ENCODE measurements at places on chromosomes 7 and 10. TPM values are rescaled to one million over a fixed set of nuclear protein-coding genes. Genes with fewer than 3 reads are reported as not detected.

DNA sequence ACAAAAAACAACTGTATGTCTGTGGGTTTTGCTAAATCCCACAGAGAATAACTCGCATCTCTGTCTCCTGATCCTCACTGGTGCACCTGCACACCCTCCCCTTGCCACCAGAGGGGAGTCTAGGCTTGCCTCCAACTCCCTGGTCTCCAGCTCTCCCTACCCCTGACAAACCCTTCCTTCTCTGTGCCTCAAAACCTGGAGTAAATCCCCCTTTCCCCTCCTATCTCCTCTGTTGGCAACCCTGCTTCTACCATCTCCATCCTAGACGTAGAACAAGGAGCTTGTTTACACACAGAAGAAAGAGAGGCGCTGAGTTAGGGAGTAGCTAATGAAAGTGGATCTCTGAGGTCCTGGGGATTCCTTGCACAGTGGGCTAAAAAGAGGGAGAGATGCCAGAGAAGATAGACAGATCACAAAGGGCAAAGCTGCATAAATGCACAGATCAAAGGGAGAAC is 6.0 kb downstream of the MBLAC1 start:
- H3K27ac ChIP-seq, result no peak overlapping the region
- H3K4me1 ChIP-seq, result peaks cover 7% of the 10 kb centered on the region
- H3K36me3 ChIP-seq, result no peaks in the 10 kb centered on the region
- no peaks in the 10 kb centered on the region for H3K27me3 ChIP-seq

DNA sequence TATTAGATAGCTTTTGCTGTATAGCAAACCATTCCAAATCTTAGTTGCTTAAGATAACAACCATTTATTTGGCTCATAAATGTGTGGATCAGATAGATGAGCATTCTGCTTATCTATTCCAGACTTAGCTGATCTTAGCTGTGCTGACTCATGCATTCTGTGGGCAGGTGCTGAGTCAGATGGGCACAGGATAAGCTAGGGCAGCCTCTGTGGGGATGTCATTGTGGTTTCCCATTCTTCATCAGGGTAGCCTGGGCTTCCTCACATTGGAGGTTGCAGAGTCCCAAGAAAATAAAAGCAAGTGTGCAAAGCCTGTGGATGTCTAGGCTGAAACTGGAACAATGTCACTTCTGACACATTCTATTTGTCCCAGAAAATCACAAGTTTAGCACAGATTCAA is 917.0 kb downstream of the TYW1 start:
- H3K27me3 ChIP-seq, result no peaks in the 10 kb centered on the region
- H3K4me3 ChIP-seq, result no peak overlapping the region
- no peaks in the 10 kb centered on the region for H3K4me1 ChIP-seq

- no peaks in the 10 kb centered on the region for H3K27me3 ChIP-seq
- no peak for DNase-seq
- no peak overlapping the region for H3K4me3 ChIP-seq
- H3K4me1 ChIP-seq, result peaks cover 14% of the 10 kb centered on the region
- H3K27ac ChIP-seq, result no peak overlapping the region
- no peaks in the 10 kb centered on the region for H3K36me3 ChIP-seq
Observed at GRCh38 chr7:98126311-98127142, 19.9 kb downstream of the LMTK2 start.

Gene IL2RA
- not detected for total RNA-seq

GRCh38 chr10:121681997-121682687 is 83.9 kb upstream of the FGFR2 start:
- H3K4me1 ChIP-seq, result peaks cover 28% of the 10 kb centered on the region
- H3K4me3 ChIP-seq, result no peak overlapping the region
- DNase-seq, result no peak
- peak overlapping the region; percentile 77 for H3K27ac ChIP-seq
- H3K27me3 ChIP-seq, result no peaks in the 10 kb centered on the region

DNA sequence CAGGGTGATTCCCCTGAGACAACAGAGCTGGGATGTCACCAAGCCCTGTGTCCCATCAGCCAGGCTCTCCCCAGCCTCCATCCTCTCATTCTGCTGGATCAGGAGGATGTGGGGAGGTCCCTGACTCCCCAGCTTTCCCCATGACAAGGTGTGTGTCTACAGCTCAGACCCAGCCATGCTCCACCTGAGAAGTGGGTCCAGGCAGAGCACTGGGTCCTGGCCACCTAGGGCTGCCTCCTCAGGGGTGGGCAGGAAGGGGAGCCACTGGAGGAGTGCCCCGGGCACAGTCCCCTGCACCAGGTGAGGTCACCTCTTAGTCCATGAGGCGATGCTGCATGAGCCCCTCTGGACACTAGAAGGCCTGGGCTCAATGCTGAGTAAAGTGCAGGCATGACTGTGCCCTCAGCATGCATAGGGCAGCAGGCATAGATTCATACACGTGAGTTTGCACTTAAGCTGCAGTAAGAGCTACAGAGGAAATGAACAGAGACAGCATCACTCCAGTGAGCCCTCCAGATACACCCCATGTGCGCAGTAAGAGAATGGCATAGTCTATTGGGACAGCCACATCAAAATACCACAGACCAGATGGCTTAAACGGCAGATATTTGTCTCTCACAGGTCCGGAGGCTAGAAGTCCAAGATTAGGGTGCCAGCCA is 48.3 kb downstream of the ALOX5 start:
- H3K4me3 ChIP-seq, result no peak overlapping the region
- no peak overlapping the region for H3K27ac ChIP-seq
- no peak for DNase-seq
- no peaks in the 10 kb centered on the region for H3K36me3 ChIP-seq

DNA sequence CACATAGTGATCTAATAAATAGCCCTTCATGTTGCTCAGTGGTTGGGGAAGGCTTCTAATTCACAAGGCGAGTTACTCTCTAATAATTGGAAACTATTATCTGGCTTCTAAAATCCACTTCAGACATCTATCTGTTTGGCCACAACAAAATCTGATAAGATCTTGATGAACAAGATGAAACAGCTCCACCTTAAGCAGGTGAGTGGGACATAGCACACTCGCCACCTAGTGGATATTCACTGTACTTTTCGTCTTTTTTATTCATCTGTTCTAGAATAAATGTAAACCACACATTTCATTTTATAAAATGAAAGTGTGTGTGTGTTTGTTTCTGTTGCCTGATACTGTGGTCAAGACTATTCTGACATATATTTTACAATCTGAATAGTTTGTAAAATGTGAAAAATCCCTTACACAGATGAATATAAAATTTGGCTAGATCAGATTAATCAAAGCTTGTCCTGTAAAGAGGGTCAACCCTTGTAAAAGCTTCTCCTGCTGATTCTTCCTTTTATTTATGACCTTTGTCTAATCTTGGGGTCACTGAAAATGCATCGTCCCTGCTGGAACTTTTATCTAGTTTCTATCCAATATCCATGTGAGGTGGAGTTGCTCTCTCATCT is 26.5 kb upstream of the CNTNAP2 start:
- no peaks in the 10 kb centered on the region for H3K4me1 ChIP-seq
- H3K4me3 ChIP-seq, result no peak overlapping the region
- H3K27ac ChIP-seq, result no peak overlapping the region
- DNase-seq, result peak; percentile 32

Gene FAM221A
- 19.1 TPM for total RNA-seq

DNA sequence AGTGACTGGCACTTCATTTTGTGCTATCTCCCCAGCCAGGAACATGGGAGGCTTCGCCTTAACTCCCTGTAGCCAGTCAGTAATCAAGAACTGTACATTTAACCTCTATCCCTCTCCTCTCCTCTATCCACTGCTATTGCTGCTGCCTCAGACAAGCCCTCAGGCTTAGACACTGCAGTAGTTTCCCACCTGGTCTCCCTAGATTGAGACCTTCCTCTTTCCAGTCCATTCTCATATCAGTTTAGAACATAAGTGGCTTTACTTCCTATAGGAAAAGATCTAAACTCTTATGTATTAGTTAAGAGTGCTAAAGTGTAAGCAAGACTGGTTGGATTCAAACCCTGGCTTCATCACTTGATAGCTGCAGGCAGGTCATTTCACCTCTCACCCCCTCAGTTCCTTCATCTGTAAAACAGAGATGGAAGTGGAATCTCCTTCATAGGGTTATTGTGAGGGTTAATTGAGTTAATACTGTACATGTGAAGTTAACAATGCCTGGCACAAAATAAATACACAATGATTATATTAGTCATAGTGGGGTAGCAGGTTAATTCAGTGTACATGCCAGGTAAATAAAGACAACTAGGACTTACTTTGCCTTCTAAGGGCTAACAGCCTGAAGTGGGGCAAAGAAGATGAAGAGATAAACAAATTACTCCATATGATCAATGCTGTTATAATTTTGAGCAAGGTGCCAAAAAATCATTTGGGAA is 76.1 kb downstream of the ZNF277 start:
- no peak overlapping the region for H3K4me3 ChIP-seq
- DNase-seq, result no peak
- no peaks in the 10 kb centered on the region for H3K27me3 ChIP-seq
- no peaks in the 10 kb centered on the region for H3K36me3 ChIP-seq
- H3K4me1 ChIP-seq, result no peaks in the 10 kb centered on the region
- no peak overlapping the region for H3K27ac ChIP-seq

DNA sequence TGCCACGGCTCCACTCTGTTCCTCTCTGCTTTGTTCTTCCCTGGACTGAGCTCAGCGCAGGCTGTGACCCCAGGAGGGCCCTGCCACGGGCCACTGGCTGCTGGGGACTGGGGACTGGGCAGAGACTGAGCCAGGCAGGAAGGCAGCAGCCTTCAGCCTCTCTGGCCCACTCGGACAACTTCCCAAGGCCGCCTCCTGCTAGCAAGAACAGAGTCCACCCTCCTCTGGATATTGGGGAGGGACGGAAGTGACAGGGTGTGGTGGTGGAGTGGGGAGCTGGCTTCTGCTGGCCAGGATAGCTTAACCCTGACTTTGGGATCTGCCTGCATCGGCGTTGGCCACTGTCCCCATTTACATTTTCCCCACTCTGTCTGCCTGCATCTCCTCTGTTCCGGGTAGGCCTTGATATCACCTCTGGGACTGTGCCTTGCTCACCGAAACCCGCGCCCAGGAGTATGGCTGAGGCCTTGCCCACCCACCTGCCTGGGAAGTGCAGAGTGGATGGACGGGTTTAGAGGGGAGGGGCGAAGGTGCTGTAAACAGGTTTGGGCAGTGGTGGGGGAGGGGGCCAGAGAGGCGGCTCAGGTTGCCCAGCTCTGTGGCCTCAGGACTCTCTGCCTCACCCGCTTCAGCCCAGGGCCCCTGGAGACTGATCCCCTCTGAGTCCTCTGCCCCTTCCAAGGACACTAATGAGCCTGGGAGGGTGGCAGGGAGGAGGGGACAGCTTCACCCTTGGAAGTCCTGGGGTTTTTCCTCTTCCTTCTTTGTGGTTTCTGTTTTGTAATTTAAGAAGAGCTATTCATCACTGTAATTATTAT is 1.2 kb downstream of the CLDN4 start:
- peak overlapping the region; percentile 82 for H3K4me3 ChIP-seq
- H3K27ac ChIP-seq, result peak overlapping the region; percentile 98
- no peaks in the 10 kb centered on the region for H3K27me3 ChIP-seq
- peaks cover 34% of the 10 kb centered on the region for H3K4me1 ChIP-seq
- H3K36me3 ChIP-seq, result peaks cover 9% of the 10 kb centered on the region

Gene PDGFA
- 78.5 TPM for total RNA-seq

Gene ACTR3C
- total RNA-seq, result 9.2 TPM

Gene HOXA13
- 0.68 TPM for total RNA-seq

GRCh38 chr7:83178796-83179195 is 16.1 kb upstream of the PCLO start:
- no peaks in the 10 kb centered on the region for H3K36me3 ChIP-seq
- no peaks in the 10 kb centered on the region for H3K27me3 ChIP-seq
- no peaks in the 10 kb centered on the region for H3K4me1 ChIP-seq
- DNase-seq, result no peak
- H3K4me3 ChIP-seq, result no peak overlapping the region
- no peak overlapping the region for H3K27ac ChIP-seq

DNA sequence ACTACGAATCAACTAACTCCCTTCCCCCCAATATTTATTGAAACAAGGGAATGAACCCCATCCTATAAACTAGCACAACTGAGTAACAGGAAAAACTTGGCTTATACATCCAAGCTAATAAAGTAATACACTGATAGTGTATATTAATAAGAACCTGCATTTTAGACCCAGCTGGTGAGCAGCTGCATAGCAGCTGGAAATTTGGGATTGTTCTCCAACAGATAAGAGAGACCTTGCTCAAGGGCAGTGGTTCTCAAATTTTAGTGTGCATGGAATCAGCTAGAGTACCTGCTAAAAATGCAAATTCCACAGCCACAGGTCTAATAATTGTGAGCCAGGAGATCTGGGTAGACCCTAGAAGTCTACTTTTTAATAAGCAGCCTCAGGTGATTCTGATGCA is 384.7 kb upstream of the HPS1 start:
- H3K4me1 ChIP-seq, result no peaks in the 10 kb centered on the region
- no peaks in the 10 kb centered on the region for H3K27me3 ChIP-seq
- no peak for DNase-seq

Measured in Caco-2 (cell line).